Activated naive CD4-positive, alpha-beta T cell treated with anti-CD3 and anti-CD28 coated beads for 36 hours (primary cell): ENCODE measurements at places on chromosomes 4 and X.

GRCh38 chr4:48033825-48034413 is 17.3 kb downstream of the NIPAL1 start:
- DNase-seq = peak; percentile 87

DNA sequence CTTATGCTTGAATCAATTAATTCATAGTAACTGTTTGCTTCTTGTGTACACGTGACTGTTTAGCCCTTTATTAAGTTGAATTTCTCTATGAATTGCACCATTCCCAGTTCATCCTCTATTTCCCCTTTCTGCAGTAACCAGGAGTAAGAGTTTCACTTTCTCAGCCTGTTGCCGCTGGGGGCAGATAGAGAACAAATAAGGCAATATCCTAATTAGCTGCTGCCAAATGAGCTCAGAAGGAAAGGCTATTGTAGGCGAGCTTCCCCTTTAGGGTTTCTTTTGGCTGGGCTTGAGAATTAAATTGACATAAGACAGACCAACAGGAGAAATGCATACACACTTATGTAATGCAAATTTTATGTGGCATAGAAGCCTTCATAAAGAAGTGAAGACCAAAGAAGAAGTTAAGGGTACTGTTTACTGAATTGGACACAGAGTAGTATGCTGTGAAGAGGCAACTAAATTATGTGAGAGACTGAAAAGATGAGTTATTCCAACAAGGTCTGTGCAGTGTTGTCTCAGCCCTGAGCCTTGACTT is 1594.7 kb downstream of the TECRL start:
- no peak for DNase-seq

DNA sequence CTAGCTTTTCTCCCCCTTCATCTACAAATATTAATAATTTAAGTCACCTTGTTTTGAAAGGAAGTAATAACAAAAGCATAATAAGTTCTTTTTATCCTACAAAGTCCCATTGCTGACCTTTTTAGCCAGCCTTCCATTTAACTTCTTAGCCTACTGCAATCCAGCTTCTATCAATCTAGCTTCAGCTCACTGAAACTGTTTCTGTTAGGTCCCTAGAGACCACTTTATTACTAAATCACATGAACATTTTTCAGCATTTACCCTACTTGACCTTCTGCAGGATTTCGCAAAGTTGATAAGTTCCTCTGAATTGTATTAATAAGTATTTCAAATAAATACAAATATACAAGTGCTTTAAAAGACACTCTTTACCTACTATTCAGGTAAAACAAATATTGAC is 186.5 kb downstream of the ANTXR2 start:
- no peak for DNase-seq

- no peak for DNase-seq
Observed at GRCh38 chrX:11970578-11971359, 167.5 kb upstream of the FRMPD4 start.

DNA sequence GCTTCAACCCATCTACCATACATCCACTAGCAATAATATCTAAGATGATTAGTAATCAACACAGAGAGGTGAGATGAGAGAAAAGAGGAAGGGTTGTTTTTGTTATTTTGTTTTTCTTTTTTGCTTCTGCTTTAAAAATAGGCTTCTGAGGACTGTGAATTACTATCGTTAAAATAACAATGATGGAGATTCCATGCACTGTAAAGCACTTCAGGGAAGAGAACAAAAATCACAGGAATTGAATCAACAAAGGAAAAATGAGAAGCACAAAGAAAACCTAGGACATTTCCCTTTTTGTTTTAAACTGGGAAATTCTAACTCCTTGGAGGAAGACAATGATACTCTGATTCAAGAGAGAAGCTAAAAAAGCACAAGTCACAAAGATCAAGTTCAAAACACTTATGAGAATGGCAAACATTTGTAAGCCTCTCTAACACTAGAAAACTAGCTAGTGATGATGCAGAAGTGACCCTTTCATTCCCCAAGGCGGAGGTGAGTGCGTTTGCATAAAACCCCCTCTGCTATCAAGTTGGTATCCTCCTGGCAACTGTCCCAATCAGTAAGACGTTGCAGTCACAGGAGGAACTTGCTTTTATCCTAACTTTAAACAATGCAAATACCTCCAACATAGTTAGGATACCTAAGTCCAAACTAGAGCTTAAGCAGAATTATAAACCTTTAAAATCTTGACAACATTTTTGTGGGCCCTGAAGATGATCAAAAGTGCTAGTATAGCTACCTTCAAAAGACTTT is 308.5 kb downstream of the CAMK2D start:
- DNase-seq = no peak

DNA sequence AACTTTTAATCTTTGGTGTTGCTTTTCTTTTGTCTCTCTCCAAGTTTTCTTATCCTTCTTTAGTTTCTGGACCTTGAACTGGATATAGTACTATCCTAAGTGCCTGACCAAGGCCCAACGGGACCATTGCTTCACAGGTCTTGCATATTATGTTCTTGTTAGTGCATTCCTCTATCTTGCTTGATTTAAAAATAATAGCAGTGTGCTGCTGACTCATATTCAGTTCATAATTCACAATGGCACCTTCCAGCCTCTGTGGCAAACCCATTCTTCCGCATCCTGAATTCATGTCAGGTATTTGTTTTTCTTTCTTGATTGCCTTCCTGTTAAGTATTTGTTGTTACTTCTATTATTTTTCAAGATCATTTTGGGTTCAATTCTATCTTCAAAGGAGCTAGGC is 197.1 kb upstream of the GIMD1 start:
- DNase-seq = no peak

DNA sequence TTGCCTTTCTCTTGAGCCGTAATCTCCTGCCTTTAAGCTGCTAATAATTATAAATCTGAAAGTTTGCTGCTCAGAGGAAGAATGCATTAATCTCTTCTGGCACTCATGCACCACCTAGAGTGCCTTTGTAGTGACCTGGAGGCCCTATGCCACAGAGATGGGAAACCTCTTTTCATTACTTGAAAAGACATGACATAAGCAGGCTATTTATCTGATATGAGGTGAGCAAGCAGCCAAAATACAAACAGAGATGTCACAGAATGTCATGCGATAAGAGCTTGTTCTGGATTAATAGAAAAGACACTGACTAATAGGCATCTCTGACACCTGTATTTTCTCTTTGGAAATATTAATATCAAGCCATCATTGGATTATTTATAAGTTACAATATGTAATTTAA is 42.3 kb downstream of the GABRB1 start:
- DNase-seq = no peak

DNA sequence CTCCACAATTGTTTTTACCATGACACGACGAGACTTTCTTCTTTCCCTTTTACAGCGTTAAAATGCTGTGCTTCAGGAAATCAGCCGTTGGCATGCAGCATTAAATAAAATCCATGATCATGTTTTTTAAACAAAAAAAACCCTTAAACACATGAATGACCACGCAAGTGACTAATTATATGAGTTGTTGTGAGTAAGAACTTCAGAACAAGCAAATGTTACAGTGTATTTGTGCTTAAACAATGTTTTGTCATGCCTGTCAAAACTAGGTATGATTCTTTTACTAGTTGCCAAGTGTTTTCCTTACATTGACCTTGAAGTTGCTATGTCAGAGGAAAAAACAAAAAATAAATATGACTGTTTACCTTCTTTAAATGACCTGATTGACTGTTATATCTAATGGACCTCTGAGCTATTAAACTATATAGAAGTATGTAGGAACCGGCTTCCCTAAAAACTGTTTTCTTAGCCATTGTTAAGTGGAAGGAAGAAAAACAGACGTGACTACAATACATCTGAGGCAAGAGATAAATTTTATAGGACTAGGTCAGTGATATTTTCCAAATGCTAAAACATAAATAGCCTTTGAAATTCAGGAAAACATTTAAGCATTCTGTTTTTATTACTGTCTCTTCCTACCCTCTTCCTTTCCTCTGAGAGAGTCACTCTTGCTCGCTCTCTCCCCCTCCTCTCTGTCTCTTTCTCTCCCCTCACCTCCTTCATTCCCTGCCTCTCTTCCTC is 197.1 kb downstream of the PALLD start:
- no peak for DNase-seq

DNA sequence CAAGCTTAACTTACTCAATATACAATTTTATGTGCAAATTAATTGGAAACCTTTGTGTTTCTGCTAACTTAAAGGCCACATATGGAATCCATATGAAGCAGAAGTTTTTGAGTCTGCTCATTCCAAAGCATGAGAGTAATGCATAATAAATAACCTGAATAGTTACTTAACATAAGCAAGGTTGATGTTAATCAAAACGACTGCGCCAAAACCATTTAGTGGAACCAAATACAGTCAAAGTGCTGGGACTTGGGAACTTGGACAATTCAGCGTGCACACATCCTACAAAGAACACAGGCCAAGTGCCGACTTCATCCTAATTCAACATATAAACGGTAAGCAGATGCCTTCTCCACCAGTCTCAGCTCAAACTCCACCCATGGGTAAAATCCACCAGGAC is 17.0 kb downstream of the TSPAN5 start:
- no peak for DNase-seq

DNA sequence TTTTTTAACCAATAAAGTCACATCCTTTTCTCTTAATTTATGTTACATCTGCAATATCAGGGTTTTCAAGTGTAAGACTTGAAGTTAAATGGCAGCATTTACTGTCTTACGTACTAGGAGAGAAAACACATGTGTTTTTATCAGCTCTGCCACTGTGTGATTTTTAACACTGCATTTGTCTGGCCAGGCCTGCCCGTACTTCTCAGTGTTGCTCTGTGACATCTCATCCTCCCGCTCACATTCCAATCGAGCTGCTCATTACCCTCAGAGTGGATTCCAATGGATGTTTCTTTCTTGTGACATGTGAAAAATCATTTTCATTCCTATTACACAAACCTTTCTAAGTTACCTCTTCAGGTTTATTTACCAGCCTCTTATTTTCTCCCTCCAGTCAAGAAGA is 420.3 kb downstream of the FAT4 start:
- DNase-seq = no peak

- DNase-seq = peak; percentile 72
Observed at GRCh38 chr4:83212041-83212851, 72.4 kb downstream of the COQ2 start.

DNA sequence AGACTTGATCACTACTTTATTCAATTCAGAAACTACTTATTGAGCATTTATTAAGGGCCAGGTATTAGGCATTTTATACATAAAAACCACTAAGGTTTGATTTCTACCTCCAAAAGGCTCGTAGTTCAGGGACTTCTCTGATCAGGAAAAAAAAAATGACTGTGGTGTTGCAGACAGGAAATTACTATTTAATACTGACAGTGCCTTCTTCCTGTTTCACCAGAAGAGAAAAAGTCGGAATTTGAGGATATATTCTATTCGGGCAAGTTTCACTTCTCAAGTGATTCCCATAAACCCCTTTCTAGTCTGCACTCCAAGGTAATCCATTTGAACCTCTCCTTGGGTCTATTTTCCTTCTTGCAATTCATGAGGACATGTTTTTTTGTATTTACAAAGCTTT is 15.3 kb upstream of the TASL start:
- DNase-seq = no peak

DNA sequence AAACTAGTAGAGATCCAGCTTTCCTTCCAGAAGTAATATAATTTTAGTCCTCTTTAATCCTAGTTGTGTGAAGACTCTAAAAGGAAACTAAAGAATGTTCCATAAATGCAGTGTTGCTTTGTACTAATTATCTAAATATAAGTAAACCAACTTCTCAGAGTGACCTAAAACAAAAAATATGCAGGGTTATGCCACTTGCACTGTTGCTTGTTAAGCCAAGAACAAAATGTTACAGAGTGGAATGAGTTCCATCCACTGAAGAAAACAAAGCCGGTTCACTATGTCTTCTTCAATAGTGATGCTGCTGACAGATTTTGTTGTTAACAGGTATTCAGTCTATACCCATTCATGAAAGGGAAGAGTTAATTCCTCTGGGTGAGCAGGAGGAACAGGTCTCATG is 252.0 kb upstream of the DIAPH2 start:
- no peak for DNase-seq

GRCh38 chr4:8503801-8504200 is 63.2 kb downstream of the TRMT44 start:
- no peak for DNase-seq

- no peak for DNase-seq
Observed at GRCh38 chr4:66300336-66300934, 630.1 kb upstream of the EPHA5 start.

DNA sequence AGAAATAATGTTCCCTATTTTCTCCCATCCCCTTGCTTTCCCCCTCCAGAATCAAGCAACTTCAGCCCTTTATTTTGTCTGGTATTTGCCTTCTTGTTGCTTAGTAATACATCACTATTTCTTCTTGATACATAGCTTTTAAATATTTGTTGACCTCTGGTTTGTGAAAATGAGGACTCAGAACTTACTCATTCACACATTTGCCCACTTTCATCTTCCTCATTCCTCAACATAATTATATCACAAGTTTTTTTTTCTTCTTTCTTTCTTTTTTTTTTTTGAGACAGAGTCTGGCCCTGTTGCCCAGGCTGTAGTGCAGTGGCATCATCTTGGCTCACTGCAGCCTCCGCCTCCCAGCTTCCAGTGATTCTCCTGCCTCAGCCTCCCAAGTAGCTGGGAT is 28.9 kb upstream of the NDUFC1 start:
- no peak for DNase-seq

- no peak for DNase-seq
Observed at GRCh38 chr4:107718351-107718965, 1.6 kb downstream of the PAPSS1 start.

GRCh38 chrX:79100791-79101484 is 43.5 kb upstream of the GPR174 start:
- no peak for DNase-seq

GRCh38 chr4:8402181-8402597 is 38.3 kb downstream of the ACOX3 start:
- no peak for DNase-seq

- DNase-seq = peak; percentile 52
Observed at GRCh38 chrX:44874420-44875184, 1.6 kb downstream of the KDM6A start.

DNA sequence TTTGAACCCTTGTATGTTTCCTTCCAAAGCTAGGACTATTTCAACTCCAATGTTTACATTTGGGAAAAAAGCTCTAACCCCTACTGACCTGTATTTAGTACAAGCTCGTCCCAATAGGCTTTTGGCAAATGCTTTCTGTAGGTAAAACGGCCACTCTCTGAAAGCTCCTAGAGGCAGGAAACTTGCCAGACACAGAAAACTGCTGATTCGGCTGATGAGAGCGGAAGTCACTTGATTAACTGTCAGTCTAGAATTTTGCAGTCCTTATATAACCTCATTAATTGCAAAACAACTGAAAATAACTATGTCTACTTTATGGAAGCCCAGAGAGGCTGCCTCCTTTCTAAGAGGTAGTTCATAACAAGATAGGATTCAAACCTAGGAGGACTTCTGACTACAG is 108.1 kb downstream of the TSPAN7 start:
- peak; percentile 10 for DNase-seq

DNA sequence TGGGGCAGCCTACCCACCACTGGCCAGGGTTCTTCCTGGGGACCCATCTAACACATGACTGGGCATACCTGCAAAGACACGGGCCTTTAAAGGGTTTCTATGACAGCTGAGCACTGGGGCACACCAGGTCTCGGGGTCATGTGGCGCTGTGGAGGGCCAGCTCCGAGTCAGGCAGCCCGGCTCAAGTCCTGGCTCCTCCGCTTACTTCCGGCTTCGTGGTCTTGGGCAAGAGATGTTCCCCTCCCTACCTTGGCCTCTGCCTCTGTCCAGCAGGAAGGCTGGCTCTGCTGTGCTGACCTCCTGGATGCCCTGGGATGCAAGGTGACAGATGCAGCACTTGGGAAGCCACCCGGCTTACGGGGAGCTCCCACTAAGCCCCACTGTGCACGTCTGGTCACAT is 37.6 kb downstream of the HTRA3 start:
- no peak for DNase-seq
